ENCODE measurements at places on chromosomes 16 and 17.
A peak's percentile ranks its signal among the peaks of the same experiment; 100 is the strongest.

DNA sequence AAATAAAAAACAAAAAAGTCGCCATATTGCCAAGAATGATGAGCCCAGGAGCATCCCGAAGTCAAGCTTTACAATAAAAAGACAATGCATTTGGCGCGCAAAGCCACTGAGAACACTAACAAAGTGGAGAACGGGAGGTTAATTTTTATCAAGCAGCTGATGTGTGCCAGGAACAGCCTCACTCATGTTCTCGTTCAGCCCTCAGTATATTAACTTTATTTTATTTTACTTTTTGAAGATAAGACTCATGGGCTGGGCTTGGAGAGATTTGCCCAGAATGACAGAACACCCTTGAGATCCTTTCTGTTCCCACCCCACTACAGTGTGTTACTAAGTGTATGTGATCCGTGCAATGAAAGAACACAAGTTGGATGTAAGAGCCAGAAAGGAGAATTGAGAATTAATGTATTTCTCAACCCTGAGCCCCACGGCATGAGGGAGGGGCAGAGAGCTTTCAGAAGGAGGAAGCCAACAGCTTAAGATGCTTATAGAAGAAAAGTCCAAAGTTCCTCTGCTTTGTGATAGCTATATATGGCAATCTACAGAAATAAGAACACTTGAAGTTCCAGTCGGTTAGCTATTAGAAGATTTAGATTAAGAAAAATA, 48.4 kb downstream of the COTL1 start:
- no peak for DNase-seq

DNA sequence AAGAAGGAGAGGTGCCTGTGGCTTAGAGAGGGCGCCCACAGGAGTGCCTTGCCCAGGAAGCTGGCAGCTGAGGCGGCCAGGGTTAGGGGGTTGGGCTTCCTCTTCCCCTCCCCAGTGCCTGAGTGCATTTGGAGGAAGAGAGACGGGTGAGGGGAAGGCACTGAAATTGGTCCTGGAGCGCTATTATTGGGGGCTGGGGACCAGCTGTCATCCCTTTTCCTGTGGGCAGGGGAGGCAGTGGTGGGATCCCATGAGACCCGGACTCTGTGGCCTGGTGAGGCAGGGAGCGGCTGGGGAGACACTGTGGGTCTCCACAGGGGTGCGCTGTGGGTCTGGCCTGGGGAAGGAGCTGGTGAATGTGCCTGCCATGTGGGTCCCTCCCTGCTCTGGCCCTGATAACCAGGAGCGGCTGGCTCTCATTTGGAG, 259.7 kb downstream of the SEC14L1 start:
- peak; percentile 7 for DNase-seq

- no peak for DNase-seq
Observed at GRCh38 chr17:9020824-9021157, 519 bp upstream of the NTN1 start.

DNA sequence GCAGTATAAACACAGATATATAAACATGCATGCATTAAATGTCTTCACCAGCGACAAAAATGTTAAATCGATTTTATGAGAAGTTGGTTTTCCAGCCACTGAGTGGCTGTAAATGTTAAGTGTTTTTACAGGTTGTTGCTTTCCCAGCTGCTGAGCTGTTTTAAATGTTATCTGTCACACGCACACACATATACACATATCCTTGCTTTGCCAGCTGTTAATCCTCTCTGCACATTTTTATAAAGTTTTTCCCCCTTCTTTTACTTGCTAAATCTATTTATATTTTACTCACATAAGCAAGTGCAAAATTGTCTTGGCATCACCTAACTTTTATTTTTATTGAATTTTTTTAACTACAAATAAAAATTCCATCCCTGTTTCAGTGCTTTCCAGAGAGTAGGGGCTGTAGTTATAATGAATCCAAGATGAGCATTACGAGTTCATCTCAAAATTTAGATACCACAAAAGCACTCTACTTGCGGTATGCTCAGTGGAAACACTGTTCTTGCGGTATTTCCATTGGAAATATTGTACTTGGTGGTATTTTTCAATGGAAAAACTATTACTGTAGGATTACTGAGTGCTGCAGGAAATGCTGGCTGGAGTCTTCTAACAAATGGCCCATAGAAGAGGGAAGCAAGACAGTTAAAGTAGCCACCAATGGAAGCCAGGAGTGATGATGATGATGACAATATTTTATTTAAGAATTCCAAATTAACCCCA, 124.9 kb upstream of the KCNJ16 start:
- DNase-seq = no peak

DNA sequence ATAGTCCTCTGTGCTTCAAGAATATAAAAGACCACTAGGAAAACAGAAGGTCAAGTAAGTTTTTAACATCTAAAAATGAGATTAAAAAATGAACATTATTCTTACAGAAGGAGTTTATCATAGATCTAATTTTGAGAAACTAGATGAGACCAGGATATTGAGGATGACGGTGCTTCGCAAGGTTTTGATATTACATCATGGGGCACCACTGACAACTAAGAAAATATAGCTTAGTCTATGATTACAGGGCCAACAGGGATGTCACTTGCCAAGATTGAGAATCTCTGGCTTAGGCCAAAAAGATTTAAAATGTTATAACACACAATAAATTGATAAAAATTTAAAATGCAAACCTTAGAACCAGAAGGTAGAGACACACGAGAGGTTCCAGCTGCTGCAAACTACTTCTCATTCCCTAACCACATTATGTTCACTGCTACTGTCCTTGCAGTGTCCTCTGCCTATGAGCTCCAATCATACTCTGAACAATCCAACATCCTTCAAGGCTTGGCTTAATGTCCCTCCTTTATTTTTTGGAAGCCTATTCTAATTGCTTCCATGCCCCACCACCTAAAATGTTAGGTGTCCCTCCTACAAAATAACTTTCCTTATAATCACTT, 33.2 kb downstream of the USP32 start:
- no peak for DNase-seq

GRCh38 chr17:11948789-11949188, 48.5 kb downstream of the ZNF18 start:
- no peak for DNase-seq

GRCh38 chr17:81022344-81022676, 12.6 kb upstream of the BAIAP2 start:
- no peak for DNase-seq

DNA sequence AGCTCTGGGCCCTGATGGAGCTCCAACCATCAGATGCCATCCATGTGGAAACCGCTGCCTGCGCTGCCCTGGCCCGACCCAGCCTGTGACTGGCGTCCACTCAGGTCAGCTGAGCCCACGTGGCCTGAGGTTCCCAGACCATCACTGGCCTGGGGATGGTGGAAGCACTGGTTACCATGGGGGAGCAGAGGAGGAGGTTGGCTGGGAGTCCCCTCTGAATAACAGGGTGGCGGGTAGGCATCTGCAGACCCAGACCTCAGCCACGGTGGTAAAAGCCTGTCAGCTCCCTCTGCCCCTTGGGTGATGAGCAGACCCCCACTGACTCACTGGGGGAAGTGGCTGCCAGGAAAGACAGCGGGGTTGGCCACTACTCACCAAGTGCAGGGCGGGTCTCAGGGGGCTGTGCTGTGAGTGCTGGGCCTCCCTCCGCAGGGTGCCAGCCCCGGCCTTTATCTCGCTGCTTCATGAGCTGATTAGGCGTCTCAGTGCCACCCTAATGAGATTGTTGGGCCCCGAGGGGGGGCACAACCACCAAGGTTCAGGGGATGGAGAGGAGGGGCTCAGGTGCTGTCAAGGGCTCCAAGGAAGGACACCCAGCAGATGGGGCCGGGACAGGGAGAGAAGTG, at the start of gene PDE6G:
Gene PDE6G (minus strand): TSS at position 425 of the 626 bp plus-strand sequence. CDS start 3,237 bp downstream, outside the sequence.
- no peak for DNase-seq

GRCh38 chr17:56596691-56597494, 3.4 kb downstream of the NOG start:
- DNase-seq = no peak

GRCh38 chr17:52145476-52145875, 13.0 kb downstream of the CA10 start:
- no peak for DNase-seq

GRCh38 chr16:78237841-78238240, 138.4 kb downstream of the WWOX start:
- DNase-seq = no peak

GRCh38 chr17:32261936-32262510, 3.6 kb upstream of the RHBDL3 start:
- DNase-seq = no peak

- DNase-seq = peak; percentile 86
Observed at GRCh38 chr16:71412270-71413160, 29.3 kb downstream of the TLE7 start.

- DNase-seq = no peak
Observed at GRCh38 chr17:36524428-36524876, 10.2 kb downstream of the MYO19 start.

DNA sequence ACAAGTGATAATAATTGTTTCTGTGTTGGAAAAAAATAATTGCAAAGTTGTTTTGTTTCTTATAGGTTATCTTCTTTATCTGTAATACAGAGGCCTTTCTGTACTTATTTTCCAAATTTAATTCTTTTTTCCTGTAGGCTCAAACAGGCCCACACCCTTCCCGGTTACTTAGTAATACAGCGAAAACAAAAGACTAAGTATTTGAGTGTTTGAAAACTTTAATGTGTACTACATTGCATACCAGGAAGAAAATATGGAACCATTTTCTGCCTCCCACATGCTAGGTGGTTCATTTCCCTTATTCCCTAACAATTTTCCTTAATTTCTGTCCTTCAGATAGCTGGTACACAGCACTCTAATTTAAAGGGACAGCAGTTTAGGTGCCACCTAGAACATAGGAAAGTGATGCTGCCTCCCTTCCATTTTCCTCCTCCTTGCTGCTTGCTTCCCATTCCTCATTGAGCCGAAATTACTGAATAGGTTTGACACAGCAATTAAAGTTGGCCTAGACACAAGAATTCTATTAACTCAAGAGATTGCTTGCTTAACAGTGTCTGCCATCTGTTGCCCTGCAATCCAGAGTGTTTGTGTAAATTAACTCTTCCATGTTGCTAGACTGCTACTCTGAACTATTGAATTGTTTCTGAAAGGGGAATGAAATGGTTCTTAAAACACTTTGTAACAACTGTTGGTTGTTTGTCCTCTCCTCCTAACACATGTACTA, 24.2 kb downstream of the CYB5B start:
- no peak for DNase-seq

- no peak for DNase-seq
Observed at GRCh38 chr16:67291461-67291860, 12.1 kb downstream of the PLEKHG4 start.

DNA sequence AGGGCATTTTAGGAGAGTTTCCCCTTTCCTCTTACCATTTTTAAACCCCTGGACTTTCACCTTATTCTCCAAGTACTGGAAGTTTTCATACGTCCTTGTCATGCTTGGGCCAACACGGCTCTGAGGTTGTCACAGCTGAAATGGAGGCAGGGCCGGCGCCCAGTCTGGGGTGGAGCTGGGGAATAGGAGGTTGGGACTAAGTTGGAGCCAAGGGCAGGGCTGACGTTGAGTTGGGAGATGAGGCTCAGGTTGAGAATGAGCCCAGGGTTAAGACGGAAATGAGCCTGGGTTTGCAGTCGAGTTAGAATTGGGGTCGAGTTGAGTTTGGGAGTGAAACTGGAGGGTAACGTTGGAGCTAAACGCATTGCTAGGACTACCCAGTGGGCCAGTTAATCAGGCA, 1.3 kb downstream of the CLEC10A start:
- DNase-seq = no peak

DNA sequence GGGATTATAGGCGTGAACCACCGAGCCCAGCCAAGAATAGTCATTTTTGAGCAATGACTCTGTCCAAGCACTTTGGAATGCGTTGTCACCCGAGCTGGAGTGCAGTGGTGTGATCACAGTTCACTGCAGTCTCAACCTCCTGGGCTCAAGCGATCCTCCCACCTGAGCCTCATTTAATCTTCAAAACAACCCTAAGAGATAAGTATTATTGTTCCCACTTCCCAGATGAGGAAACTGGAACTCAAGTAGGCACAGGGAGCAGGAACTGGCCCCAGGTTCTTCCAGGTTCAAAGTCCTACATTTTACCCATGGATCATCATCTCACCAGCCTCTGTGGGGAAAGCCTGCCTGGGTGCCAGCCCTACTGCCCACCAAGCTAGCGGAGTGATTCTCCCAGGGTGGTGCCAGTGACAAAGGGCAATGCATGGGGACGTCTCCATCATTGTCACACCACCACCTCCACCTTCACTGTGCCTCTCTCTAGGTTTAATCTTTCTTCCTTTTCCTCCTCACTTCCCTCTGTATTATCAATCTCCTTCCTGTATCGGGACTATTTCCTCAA, 11.3 kb upstream of the RNF157 start:
- DNase-seq = no peak

DNA sequence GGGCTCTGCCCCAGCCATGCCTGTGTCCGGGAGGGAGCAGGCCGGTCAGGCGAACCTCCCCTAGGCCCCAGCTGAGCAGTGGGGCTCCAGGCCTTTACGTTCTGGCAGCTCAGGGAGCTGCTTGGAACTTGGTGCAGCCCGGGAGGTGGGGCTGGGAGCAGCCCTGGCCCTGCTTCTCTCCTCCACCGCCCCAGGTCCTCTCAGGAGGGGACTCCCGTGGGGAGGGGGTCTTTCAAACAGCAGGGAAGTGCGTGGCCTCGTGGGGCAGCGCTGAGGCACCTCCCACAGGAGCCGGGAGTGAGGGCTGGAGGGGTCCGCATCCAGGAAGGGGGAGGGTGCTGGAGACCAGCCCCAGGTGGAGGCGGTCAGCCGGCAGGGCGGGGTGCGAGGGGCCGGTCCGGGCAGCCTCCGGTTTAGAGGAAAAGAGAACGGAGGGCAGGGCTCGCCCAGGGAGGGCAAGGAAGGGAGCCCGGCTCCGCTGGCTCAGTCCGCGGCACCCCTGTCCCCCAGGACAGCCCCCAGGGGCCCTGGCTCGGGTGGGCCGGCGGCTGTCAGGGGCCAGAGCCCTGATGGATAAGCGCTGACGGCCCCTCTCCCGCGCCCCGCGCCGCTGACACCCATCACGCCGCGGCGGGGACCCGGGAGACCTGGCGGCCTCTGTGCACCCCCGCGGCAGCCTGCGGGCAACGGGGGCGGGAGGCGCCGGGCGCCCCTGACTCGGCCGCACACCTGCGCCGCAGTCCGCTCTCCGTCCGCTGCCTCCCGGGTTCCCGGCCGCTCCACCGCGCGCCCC, 587 bp upstream of the PRR35 start:
- no peak for DNase-seq

DNA sequence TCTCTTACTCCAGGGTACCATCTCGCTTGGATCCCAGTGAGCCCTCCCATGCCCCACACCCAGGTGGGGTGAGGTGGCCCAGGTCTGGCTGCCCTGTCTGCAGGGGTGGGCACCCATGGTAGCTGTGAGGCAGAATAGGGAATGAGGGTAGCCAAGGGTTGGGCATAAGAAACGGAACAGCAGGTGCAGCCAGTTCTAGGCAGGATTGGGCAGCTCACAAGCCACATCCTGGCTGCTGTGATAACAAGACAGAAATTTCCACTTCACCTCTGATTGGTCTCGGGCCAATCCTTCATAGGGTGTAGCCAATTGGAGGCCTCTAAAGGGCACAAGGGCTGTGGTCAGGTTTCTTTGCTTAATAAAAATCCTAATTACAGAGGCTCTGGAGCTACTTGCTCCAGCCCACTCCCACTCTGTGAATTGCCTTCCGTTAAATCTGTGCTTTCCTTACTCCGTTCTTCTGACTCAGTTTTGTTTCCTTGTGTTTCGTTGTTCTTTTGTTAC, 1.5 kb upstream of the ARHGDIG start:
- peak; percentile 60 for DNase-seq

Data from hematopoietic multipotent progenitor cell treated with erythropoietin and hydrocortisone succinate and interleukin-3 and kit ligand, for 15 days (in vitro differentiated cells).